Heart left ventricle (tissue), 16 donors: ENCODE measurements at places on chromosomes 5 and 9.

- DNase-seq, result no peak
These were observed 32.6 kb downstream of the CORO2A start for GRCh38 chr9:98159790-98160189.

DNA sequence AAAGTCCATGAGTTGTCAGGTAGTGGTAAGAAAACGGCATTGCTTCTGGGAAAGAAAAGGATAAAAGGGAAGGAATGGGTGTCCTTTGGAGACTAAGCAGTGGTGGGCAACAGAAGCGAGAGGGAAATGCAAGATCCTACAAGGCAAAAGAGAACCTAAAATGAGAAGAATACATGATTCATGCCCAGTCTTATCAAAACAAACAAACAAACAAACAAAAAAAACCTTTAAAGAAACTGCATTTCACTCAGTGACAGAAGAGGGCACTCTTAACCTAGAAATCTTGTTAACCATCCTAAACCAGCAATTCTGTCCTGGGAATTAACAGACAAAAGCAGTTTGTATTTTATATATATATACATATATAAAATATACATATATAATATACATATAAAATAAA is 88.5 kb downstream of the SUSD1 start:
- no peak for DNase-seq

- no peak for DNase-seq
These were observed 311.5 kb downstream of the COX7C start for GRCh38 chr5:86929123-86929766.

DNA sequence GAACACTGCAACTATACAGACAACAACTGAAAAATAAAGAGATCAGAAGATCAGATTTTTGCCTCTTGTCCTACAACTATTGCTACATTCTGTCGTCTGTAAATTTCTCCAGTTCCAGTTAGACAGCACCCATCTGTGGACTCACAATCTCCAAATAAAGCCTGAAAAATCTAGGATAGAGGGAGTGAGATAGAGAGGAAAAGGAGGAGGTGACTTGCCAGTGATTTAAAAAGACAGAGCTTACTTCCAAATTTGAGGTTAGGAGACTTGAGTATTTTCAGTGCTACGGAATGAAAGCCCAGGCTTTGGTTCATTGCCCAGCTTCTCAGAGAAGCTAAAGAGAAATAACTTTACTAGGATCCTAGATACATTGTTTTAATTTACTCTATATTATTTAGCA is 63.6 kb downstream of the PTCD2 start:
- DNase-seq, result no peak

GRCh38 chr9:126383406-126384046 is 56.9 kb downstream of the MVB12B start:
- DNase-seq, result no peak

DNA sequence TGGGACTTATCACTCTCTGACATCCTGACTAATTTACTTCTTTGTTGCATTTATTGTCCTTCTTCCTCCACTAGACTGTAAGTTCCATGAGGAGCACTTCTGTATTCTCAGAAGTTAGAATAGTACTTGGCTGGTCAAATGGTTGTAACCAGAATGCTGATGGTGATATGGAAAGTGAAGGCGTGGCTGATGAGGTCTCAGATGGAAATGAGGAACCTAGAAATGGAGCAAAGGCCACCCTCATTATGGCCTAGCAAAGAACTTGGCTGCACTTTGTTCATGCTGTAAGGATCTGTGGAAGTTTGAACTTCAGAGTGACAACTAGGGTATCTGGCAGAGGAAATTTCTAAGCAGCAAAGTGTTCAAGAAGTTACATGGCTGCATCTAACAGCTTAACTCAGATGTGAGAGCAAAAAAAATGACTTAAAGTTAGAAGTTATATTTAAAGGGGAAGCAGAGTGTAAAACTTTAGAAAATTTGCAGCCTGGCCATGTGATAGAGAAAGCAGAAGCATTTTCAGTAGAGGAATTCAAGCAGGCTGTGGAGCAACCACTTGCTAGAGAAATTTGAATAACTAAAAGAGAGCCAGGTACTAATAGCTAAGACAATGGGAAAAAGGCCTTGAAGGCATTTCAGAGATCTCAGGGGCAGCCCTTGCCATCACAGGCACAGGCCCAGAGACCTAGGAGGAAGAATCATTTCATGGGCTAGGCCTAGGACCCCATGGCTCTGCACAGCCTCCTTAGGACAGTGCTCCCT is 14.9 kb upstream of the SLC22A5 start:
- DNase-seq, result no peak

- DNase-seq, result no peak
These were observed 143.3 kb downstream of the GADD45G start for GRCh38 chr9:89748021-89748670.

DNA sequence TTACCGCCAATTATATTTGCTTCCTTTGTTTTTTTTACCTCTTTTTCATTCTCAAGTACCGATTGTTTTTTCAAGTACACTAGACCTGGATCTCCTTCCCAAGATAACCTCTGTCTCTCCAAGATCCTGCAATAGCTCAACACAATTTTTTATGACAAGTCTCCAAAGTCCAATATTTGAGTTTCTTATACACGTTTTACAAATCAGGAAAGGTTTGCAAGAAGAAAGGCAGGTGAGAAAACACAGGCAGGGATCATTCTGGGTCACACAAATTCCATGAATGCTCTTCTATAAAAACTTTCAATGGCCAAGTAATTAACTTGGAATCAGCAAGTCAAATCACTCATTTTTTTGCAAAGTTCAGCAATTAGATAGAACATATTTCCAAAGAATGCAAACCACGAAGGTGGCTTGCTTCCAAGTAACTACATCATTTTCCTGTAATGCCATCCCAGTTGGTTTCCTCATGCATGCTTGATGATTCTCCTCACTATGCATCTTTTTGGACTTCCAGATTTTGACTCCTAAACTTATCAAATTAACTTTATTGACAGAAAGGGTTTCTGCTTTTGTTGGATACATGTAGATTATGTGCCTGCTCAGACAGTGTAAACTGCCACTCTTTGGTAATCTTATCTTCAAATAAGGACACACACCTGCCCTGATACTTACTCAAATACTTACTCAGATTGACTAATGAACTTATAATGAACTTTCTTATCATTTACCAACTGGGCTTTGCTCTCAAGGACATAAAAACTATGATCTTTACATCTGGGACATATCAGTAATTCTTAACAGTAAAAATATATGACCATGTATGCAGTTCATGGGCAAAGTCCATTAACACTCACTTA is 24.7 kb upstream of the IFNE start:
- no peak for DNase-seq

- DNase-seq, result no peak
These were observed 32.4 kb downstream of the GOLGA2 start for GRCh38 chr9:128243215-128244018.

DNA sequence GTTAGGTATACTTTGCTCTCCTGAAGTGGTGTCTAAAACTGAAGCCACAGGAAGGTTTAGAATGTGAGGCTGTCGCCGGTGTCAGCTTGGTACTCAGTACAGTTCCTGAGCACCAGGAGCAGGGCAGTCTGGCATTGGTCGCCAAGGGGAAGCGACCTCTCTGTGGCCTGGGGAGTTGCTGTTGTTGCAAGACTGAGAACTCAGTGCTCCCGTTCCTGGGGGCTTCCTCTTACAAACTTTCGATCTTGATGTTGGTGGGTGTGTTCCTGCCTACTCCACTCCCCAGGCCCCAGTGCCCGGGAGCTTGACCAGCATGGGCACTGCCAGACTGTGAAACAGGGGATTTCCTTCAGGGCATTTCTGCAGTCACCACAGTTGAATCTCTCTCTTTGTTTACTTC is 52.4 kb upstream of the PPARGC1B start:
- peak; percentile 67 for DNase-seq

GRCh38 chr5:142461028-142461590 is 136.3 kb upstream of the SPRY4 start:
- DNase-seq, result no peak

GRCh38 chr5:139760066-139761056 is 35.2 kb upstream of the PSD2 start:
- DNase-seq, result no peak

- DNase-seq, result no peak
These were observed 47.9 kb upstream of the FKTN start for GRCh38 chr9:105510024-105510423.

GRCh38 chr9:18692268-18692667 is 218.3 kb downstream of the ADAMTSL1 start:
- no peak for DNase-seq

DNA sequence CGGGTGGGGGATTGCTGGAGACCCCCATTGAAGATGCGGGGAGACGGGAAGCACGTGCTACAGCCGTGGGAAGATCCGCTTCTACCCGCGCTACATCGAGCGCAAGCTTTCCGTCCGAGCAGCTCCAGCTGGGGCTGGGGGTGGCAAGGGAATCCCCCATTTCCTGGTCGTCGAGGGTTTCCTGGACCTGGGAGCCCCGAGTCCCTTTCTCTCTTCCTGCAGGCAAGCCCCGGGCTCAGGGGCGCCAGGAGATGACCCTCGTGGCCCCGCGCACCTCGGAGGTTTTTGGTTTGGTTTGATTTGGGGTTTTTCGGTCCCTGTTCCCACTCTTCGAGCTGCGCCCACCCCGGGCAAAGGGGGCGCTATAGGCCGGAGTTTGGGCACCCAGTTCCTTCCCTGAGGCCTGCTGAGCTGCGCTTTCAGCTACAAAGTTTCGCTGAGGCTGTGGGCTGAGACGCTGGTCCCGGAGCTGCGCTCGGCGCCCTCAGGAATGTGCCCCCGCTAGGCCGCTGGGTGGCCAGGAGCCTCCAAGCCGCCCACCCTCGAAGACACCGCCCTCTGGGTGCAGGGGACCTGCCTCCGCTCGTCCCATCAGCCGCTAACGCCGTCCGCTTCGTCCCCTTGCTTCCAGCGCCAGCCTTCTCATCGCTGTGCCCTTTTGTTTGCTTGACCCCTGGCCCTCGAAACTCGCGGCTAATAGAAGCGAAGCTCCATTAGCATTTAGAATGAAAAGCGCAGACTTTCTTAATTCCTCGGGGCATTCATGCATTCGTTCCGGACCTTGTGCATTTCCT is 2.9 kb downstream of the NR4A3 start:
- peak; percentile 29 for DNase-seq

- no peak for DNase-seq
These were observed 372.0 kb downstream of the CDH9 start for GRCh38 chr5:26666371-26666770.

GRCh38 chr5:139243425-139243970 is 45.3 kb upstream of the SIL1 start:
- DNase-seq, result no peak

GRCh38 chr5:80037366-80037765 is 2.2 kb downstream of the THBS4 start:
- no peak for DNase-seq

DNA sequence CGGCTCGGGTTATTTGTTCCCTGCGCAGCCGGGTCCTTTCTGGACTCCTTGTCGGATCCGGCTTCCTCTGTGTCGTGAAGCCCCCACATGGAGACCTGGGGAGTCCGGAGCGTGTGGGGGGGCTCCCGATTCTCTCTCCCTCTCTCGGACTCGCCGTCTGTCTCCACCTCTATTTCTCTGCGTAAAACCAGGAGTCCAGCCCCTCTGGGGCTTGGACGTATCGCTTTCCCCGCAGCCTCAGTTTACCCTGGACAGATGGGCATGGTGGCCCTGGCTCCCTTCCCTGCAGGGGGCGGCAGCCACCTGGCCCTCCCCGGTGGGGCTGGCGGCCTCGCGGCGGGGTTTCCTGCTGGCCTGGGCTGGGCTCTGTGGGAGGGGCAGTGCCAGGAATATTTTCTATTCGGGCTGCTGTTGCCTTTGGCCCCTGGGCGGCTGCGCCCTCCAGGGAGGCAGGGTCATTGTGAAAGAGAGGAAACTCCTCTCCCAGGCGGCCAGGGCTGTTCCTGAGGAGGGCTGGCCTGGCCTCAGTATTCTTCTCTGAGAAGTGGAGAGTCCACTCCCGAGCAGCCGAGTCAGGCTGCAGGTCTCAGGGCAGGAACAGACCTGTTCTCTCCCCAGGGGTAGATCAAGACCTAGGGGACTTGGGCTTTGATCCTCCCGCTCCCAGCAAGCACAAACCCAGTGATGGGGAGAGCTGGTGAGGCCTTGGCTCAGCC is 665 bp downstream of the ASS1 start:
- DNase-seq, result peak; percentile 70
